Retina (tissue), 1 donor: ENCODE measurements at places on chromosomes 2 and 18.

DNA sequence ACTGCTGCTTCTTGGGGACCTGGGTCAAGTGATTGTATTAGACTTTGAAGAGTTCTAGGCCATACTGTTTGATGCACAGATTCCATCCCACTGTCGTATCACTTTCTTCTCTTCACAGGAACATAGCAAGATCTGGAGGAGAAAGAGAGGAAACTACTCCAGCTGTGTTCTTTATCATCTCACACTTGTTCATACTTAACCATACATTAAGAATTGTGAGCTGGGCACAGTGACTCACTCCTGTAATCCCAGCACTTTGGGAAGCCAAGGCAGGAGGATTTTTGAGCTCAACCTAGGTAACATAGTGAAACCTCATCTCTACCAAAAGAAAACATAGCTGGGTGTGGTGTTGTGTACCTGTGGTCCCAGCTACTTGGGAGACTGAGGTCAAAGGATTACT is 111.7 kb downstream of the PARD3B start:
- no peak for DNase-seq

- no peak for DNase-seq
Observed at GRCh38 chr2:105373344-105373781, 25.5 kb downstream of the FHL2 start.

GRCh38 chr2:9110893-9111569 is 95.6 kb upstream of the ASAP2 start:
- no peak for DNase-seq

DNA sequence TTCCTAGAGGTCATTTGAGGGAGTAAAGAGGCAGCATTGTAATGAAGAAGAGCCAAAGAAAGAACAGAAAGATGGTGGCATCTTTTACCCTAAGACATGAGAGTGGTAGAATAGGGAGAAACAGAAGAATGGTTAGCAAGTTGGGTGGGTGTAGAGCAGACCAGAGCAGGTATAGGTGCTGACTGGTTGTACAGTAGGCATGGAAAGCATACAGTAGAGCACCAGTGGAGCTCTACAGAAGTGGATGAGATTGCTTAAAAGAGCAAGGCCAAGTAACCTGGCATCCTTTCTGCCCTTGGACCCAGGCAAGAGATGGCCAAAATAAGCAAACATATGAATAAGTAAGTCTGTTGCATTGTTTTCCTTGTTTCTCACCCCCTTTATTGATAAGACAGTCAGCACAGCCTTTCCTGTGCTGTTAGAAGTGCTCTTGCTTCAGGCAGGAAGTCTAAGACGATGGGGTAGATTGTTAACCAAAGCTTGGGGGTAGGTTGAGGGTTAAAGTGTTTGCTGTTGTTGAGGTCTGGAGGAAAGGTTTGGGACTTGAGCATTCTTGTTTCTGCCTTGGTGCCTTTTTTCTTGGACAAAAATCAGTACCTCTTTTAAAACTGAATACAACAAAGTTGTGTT is 76.9 kb downstream of the DIS3L2 start:
- DNase-seq, result no peak

GRCh38 chr18:65380571-65380970 is 370.2 kb upstream of the CDH7 start:
- no peak for DNase-seq

DNA sequence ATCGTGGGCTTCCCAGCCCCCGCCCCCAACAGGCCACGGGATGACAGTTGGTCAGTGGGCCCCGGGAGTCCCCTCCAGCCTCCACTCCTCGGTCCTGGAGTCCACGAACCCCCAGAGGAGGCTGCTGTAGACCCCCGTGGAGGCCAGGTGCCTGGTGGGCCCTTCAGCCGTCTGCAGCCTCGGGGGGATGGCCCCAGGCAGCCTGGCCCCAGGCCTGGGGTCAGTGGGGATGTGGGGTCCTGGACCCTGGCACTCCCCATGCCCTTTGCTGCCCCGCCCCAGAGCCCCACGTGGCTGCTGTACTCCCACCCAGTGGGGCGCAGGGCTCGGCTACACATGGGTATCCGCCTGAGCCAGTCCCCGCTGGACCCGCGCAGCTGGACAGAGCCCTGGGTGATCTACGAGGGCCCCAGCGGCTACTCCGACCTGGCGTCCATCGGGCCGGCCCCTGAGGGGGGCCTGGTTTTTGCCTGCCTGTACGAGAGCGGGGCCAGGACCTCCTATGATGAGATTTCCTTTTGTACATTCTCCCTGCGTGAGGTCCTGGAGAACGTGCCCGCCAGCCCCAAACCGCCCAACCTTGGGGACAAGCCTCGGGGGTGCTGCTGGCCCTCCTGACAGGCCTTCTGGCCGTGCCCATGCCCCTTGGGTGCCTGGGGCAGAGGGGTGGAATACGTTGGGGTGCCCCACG is 7.6 kb downstream of the NEU4 start:
- DNase-seq, result no peak

- no peak for DNase-seq
Observed at GRCh38 chr2:24231461-24231881, 56.6 kb downstream of the FAM228A start.

GRCh38 chr2:186130748-186131641 is 355.1 kb upstream of the ZC3H15 start:
- DNase-seq, result peak; percentile 73

- DNase-seq, result no peak
Observed at GRCh38 chr2:193517615-193518014, 1322.9 kb upstream of the TMEFF2 start.

DNA sequence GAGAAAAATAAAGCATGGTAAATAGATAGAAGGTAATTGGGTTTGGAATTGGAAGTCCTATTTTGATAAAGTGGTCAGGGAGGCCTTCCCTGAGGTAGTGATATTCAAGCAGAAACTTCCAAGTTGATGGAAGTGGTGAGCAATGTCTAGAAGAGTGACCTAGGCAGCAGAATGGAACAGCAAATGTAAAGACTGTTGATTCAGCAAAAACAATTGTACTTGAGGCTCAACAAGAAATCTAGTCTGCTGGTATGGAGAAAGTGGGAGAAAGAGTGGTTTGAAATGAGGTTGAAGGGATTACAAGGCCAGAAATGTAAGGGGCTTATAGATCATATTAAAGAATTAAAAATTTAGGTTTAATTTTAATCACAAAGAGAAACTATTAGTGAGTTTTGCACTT is 181.3 kb downstream of the MBD5 start:
- no peak for DNase-seq

DNA sequence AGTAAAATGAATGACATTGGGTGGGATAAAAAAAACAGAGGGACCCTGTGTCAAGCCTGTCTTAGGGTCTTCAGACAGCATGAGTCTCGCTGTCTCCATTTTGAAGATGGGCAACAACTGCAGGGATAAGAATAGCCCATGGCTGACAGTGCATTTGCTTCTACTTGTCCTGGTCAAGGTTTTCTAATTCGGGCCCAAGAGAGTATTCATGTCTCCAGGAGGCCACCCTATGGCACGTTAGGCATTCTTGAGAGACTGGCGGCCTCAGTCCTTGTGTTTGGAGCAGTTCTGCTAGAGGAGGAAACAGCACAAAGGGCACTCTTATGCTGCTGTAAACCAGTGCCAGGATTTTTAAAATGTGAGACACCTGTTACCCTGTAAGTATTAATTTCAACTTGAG is 9.5 kb upstream of the MYL1 start:
- DNase-seq, result no peak

DNA sequence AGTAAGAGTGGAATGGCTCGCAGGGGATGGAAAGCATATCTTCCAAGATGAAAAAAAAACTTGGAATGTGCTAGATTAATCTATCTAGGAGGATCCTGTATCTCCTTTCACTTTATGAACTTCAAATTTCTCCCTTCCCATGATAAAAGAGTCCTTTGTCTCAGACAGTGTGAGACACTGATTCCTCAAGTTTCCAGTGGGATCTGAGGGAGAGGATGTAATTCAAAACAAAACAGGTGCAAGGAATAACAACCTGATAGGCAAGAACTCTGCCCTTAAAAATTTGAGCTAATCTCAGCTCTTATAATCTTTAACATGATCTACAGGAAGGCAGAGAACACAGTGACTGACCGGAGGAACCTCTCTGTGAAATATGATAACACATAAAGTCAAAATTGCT is 162.0 kb upstream of the ZFP36L2 start:
- DNase-seq, result no peak

GRCh38 chr2:224142397-224143312 is 103.6 kb upstream of the SERPINE2 start:
- DNase-seq, result no peak

GRCh38 chr2:196182439-196183171 is 11.2 kb upstream of the STK17B start:
- DNase-seq, result no peak

DNA sequence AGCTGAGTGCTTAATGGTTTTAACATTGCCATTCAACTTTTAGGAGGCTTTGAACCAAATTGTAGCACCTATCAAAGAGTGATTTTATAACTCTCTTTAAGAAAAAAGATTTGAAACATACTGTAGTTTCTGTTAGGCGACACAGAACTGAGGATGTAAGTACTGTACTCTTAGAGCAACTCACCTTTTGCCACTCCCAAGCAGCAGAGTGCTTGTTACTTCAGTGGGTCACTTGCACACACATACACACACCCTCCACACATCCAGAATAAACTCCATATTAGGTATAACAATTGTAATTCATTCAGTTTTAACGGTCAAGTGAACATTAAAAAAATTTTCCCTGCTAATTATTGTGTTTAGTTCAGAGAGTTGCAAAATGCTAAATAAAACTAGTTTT is 118.3 kb downstream of the CAMKMT start:
- peak; percentile 17 for DNase-seq

- DNase-seq, result no peak
Observed at GRCh38 chr2:121944072-121944831, 188.8 kb downstream of the TSN start.

DNA sequence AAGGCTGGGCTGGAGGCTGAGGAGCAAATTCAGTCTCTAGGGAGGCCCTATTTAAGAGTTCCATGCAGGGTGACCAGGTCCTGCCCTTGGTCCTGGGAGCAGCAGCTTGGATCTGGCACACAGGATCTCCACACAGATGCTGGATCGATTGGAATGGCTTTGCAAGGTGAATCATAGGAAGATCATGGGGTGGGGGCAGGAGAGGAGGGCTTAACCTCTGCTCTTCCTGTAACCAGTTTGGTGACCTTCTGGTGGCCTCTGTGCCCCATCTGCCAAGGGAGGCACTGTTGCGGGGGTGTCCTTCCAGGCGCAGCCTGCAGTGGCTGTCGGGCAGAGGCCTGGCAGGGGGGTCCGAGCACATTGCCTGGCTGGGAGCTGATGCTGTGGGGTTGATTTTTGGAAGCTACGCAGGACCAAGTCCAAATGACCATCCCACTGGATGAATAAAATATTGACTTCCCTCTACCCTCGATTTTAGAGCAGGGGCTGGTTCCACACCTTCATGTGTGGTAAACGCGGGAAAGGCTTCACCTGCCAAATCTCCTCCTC is 79.7 kb downstream of the EDAR start:
- no peak for DNase-seq

- DNase-seq, result no peak
Observed at GRCh38 chr2:171081649-171082111, 79.0 kb downstream of the TLK1 start.

DNA sequence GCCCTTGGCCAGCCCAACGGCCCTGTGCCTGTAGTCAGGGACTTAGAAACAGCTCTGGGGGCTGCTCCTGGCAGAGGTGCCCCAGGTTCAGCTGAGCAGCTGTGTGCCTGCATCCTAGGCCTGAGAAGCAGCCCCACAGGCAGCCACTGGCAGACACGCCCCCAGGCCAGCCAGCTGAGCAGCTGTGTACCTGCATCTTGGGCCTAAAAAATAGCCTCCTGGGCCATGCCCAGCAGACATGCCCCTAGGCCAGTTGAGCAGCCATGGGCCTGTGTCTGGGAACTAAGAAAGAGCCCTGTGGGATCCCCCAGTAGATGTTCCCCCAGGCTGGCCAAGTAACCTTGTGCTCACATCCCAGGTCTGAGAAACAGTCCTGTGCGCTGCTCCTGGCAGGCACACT is 64.0 kb downstream of the TBR1 start:
- DNase-seq, result no peak

- peak; percentile 56 for DNase-seq
Observed at GRCh38 chr2:9720352-9721093, 89.7 kb upstream of the YWHAQ start.

DNA sequence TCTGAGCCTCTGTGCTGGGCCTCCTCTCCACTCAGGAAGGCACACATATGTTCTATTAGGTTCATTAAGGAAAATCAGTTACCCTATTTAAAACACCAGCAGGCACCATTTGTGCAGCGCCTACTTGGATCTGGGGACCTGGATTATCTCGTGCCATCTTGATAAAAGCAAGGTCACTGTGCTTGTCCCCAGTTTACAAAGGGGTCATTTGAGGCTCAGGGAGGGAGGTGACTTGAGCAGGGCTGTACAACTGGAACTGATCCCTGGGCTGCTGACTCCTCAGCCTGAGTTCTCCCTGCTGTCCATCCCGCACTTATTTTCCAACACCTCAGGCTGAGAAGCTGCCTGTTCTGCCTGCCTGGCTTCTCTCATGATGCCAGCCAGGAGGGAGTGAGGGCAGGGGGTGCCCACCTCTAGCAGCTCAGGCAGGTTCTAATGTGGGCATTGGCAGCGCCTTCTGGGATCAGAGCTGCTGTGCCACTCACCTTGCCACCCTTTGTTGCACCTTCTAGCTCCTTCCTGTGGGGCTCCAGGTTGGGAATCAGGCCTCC is 120.3 kb downstream of the GLI2 start:
- no peak for DNase-seq

DNA sequence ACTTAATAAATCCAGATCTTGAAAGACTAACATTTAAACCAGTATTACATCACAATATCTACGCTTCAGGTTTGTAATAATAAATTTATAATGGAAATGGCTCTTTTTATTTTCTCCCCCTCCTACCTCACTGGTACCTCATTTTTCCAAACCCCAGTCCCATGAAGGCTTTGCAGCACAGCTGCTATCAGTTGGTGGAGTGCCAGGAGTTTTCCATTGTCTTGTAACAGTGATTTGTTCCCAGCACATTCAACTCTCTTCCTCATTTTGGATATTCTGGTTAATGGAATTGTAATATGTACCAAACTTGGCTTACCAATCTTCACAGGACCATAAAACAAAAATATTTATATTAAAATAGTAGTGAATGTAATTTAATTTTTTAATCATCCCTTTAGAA is 91.2 kb downstream of the VRK2 start:
- DNase-seq, result no peak

GRCh38 chr2:229620289-229620688 is 94.1 kb downstream of the DNER start:
- no peak for DNase-seq

GRCh38 chr2:17752892-17753802 is 463 bp downstream of the SMC6 start:
- peak; percentile 93 for DNase-seq
